ENCODE measurements at places on chromosomes 16 and 17.

- no peak for DNase-seq
Measured at GRCh38 chr16:76670125-76670857, 393.1 kb downstream of the CNTNAP4 start.

DNA sequence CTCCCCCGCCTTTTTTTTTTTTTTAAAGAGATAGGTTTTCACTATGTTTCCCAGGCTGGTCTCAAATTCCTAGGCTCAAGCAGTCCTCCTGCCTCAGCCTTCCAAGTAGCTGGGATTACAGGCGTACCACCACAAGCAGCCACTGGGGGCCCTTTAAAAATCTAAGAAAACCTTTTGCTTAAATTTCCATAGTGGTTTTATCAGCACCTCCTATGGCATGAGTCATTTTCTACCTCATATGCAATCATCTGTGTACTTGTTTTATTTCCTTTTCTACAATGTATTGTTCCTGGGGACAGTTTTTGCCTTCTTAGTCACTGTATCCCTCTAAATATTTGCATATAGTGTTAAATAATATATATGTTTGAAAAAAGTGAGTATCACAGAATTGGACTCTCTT is 29.2 kb downstream of the GNA13 start:
- peak; percentile 80 for DNase-seq

GRCh38 chr17:80922580-80923160 is 69.0 kb upstream of the CHMP6 start:
- no peak for DNase-seq

DNA sequence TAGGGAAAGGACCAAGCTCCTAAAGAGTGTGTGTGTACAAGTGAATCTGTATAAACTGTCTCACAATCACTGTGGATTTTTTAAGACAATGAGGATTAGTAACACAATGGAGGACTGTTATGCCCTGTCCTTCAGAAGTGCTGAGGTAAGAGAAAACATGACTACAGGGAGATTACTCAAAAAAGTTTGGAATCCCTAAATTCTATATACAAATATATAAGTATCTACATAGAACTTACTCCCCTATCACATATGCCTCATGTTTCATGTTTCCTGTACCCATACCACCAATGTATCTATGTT is 81.9 kb downstream of the STH start:
- DNase-seq = no peak

DNA sequence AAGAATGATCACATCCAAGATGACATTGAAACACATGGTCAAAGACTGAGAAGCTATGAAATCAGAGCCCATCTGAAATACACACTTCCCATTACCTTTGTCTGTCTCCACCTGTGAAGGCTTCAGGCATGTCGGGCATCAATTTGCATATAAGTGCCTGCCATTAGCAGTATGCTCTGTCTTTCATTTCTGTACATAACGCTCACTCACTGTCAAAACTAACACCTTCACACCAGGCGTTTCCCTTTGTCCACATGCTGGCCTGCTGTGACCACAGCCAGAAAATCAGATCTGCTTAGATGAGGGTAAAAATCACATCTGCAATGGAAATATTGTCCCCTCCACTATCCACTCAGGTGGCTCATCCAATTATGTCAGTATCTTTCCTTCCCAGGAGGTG is 524.8 kb downstream of the TOX3 start:
- DNase-seq = no peak

DNA sequence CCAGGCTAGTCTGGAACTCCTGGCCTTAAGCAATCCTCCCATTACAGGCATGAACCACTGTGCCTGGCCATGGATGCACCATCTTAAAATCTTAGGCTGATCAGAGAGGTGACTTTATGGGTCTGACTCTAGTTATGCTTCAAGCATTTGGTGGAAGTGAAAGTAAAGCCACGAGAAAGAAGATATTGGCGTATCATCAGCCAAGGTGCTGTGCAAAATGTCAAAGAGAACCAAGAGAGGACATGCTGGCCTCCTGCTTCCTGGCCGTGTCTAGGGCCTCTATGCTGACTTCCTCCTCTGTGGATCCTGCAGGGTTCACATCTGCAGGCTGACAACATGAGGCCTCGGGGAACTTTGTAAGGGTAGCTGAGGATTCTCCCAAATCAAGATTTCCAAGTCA is 385.2 kb downstream of the MAF start:
- no peak for DNase-seq

GRCh38 chr17:72297326-72298115 is 176.7 kb downstream of the SOX9 start:
- no peak for DNase-seq
